Right renal cortex interstitium (tissue), 3 donors: ENCODE measurements at places on chromosomes 2 and 18.

- DNase-seq: no peak
These were observed 118.5 kb downstream of the KCNS3 start for GRCh38 chr2:17996978-17997377.

- no peak for DNase-seq
These were observed 104.0 kb downstream of the MAP4K4 start for GRCh38 chr2:101801496-101801895.

- DNase-seq: no peak
These were observed 66.5 kb upstream of the SLC1A4 start for GRCh38 chr2:64922482-64923384.

- DNase-seq: no peak
These were observed 807.4 kb upstream of the CRIM1 start for GRCh38 chr2:35548171-35548570.

DNA sequence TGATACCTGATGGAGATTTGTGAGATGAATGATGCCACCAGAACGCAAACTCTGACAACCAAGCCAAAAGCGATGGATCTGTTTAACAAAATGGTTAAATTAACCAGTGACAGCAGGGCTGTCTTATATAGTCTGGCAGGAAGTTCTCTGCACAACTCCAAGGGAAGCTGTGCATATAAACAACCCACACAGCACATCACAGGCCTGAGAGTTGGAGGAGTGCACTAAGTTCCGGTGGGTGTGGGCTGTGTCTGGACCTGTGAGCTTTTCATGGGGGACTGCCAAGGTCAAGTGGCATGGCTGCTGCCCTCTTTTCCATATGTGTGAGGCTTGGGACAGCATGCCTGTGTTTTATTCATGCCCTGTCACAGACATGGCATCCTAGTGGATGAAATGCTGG, 414.6 kb upstream of the TRIB2 start:
- no peak for DNase-seq

DNA sequence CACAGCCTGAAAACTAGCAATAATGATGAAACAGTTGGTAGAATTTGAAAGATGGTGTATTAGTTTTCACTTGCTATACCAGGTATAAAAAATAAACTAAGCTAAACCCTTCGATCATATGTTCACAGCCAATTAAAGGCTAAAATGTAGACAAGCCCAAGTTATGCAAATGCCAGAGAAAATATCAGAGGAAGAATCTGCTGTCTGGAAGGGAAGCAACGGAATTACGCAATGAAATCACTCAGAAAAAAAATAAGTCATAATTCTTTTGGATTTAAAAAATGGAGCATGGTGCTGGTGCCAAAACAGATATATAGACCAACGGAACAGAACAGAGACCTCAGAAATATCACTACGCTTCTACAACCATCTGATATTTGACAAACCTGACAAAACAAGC, 108.3 kb downstream of the ARL4C start:
- no peak for DNase-seq

GRCh38 chr2:197312186-197312585, 1.6 kb upstream of the ANKRD44 start:
- no peak for DNase-seq

DNA sequence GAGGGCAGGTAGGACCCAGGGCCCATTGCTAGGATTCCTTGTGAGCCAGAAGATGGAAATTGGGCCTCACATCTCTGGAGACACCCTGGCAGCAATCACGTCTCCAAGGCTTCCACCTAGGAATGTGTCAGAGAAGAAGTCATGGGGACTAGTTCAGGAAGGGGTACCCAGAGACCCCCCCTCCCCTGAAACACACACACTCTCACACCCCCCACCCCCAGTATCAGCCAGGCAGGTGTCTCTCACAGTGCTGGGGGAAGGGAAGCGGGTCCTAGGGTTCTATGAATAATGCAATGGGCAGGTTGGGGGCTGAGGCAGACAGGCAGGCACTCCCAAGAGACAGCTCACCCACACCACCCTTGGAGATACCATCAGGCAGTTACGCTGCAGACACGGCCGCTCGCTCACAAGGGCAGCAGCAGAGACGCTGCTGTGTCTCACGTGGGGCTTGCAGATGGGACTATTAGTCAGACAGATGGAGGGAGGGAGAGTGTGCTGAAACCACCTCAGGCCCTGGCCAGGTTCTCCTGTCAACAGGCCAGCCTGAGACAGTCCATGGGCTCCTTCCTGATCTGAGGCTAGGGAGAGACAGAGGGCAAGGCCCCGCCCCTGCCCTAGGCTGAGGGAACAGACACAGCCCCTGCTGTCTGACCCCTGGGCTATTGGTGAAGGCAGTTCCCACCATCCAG, 134.6 kb downstream of the CYP26B1 start:
- DNase-seq: no peak

GRCh38 chr2:200306931-200307723, 634 bp downstream of the SPATS2L start:
- no peak for DNase-seq

DNA sequence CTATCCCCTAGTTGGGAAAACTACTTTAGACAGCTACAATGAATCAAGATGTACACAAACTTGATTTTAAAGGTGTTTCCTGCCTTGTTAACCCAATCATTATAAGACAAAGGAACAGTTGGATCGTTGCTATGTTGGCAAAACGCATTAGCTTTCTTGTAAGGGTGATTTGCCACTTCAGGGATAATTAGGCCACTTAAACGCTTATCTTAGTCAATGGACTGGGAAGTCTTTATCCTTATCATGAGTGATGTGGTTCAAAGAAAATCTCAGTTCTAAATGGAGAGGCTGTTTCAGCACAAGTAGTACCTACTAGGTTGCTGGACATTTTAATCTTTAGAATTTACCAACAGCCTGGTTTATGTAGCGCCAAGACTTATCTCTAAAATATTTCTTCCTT, 406.1 kb upstream of the MEX3C start:
- no peak for DNase-seq

DNA sequence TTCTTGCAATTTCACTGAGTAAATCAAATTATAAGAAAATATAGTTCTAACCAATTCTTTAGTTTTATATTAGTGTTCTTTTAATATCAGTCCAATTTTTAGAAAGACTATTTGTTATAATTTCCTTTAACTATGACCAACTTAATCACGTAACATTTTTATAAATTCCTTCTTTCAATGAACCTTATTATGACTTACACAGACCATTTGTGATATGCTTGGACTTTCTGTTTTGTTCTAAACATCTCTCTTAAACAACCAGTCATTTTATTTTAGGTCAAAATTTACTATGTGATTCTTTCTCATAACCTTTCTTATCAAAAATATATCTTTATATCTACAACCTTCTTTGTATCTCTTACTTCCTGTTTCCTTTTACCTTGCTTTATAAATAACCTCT, 39.5 kb upstream of the DYNAP start:
- no peak for DNase-seq
